Lung (tissue), 17 donors: ENCODE measurements at places on chromosomes 6 and 20. TPM values are rescaled to one million over a fixed set of nuclear protein-coding genes. Genes with fewer than 3 reads are reported as not detected.
A peak's percentile ranks its signal among the peaks of the same experiment; 100 is the strongest.

DNA sequence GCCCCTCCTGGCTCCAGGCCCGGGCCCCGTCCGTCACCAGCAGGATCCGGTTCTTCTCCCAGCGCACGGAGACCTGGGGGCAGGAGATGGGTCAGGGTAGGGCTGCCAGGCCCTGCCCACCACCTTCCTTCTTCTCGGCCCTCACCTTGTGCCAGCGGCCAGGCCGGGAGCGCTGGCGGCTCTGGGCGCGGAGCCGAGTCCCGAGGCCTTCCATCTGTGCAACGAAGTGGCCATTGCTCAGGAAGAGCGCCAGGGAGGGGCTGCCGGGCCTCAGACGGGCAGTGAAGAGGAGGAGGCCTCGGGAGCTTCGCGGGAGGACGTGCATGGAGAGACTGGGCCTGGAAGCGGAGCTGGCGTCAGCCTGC is 7.9 kb downstream of the ADRM1 start:
- no peaks in the 10 kb centered on the region for H3K4me1 ChIP-seq
- peak; percentile 45 for DNase-seq
- H3K36me3 ChIP-seq = peaks cover 24% of the 10 kb centered on the region
- H3K27me3 ChIP-seq = no peaks in the 10 kb centered on the region
- no peak overlapping the region for H3K4me3 ChIP-seq
- no peak overlapping the region for H3K27ac ChIP-seq

NKX2-4 gene
- not detected for total RNA-seq

SNX21 gene
- total RNA-seq = 30.9 TPM

GRCh38 chr6:144722925-144723324 is 437.8 kb downstream of the UTRN start:
- no peak overlapping the region for H3K4me3 ChIP-seq
- H3K36me3 ChIP-seq = peaks cover 4% of the 10 kb centered on the region
- no peak overlapping the region for H3K27ac ChIP-seq

GRCh38 chr6:63858691-63859090 is 223.1 kb downstream of the PHF3 start:
- H3K4me1 ChIP-seq = no peaks in the 10 kb centered on the region
- no peaks in the 10 kb centered on the region for H3K36me3 ChIP-seq
- H3K27ac ChIP-seq = no peak overlapping the region
- no peak for DNase-seq

DNA sequence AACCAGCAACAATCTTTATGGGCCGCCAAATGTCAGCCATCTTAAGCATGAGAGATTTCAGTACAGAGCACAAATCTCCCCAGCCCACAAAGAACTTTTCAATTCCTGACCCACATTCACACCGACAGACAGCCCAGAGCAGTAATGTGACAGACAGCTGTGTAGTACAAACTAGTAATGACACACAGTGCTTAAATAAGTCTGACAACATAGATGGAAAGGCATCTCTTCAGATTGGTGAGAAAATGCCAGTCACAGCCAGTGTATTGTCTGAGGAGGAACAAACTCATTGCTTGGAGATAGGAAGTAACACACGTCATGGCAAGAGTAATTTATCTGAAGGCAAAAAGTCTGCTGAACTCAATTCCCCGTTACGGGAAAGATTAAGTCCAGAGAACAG is 36.0 kb downstream of the KIZ start:
- no peak overlapping the region for H3K27ac ChIP-seq
- DNase-seq = no peak
- no peaks in the 10 kb centered on the region for H3K27me3 ChIP-seq
- no peak overlapping the region for H3K4me3 ChIP-seq
- peaks cover 12% of the 10 kb centered on the region for H3K36me3 ChIP-seq
- no peaks in the 10 kb centered on the region for H3K4me1 ChIP-seq

ZBTB22 gene
- 22.5 TPM for total RNA-seq

GABRR2 gene
- total RNA-seq = 1.3 TPM

DNA sequence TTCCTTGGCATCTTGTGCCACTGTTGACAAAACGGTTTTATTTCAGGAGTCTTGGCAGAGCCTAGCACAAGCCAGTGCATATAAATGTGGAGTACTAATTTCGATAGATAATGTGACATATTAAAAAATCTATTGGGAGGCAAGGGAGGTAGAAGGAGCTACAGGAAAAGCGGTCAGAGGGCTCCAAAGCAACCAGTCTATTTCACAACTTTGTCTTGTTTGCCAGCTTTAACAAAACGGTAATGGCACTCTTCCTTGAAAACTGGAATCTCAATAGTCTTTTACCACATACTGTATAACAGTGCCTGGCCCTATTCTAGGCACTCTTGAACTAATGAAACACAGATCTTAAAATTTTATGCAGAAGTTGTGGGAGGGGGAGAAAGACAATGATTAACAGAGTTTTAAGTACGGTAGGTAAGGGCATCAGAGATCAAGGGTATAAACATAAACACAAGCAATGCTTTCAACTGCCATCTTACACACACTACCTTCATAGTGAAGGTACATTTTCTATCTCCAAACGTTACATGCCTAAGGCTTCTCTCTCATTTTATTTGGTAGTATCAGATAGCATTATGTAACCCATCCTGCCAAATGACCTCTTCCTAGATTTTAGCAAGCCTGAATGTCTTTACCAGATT is 33.5 kb upstream of the SYNCRIP start:
- peak overlapping the region; percentile 30 for H3K4me3 ChIP-seq
- H3K27me3 ChIP-seq = no peaks in the 10 kb centered on the region
- H3K27ac ChIP-seq = no peak overlapping the region
- H3K36me3 ChIP-seq = peaks cover 11% of the 10 kb centered on the region
- no peak for DNase-seq

DNA sequence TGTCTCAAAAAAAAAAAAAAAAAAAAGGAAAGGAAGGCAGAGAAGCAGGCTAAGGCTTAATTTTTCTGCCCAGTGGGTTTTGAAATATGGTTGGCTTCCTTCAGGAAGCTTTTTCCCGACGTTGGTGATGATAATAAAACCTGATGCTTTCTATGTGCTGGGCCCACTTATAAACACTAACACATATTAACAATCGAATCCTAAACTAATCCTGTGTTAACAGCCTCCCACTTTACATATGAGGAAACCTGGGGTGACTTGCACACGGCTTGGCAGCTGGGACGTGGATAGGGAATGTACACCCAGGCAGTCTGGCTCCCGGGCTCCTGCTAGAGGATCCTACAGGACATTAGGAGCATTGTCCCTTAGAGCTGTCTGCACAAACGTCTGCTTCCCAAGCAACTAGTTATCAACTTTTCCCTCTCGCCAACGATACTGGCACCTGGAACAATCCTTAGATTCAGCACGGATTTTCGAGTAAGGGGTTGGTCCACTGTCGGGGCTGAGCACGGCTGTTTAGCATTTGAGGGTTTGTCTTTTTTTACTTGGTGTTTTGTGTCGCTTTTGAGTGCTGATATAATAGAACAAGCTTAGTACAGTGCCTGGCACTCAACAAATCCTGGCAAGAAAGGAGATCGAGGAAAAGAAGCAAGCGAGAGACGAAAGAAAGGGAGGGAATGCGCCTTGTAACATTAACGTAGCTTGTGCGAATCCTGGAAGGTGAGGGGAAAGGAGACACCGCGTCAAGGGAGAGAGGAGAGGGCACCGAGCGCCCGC is 622 bp upstream of the KIZ start:
- H3K4me1 ChIP-seq = no peaks in the 10 kb centered on the region
- H3K36me3 ChIP-seq = no peaks in the 10 kb centered on the region
- peak overlapping the region; percentile 50 for H3K4me3 ChIP-seq
- no peaks in the 10 kb centered on the region for H3K27me3 ChIP-seq
- peak overlapping the region; percentile 78 for H3K27ac ChIP-seq

CITED2 gene
- total RNA-seq = 154 TPM

DNA sequence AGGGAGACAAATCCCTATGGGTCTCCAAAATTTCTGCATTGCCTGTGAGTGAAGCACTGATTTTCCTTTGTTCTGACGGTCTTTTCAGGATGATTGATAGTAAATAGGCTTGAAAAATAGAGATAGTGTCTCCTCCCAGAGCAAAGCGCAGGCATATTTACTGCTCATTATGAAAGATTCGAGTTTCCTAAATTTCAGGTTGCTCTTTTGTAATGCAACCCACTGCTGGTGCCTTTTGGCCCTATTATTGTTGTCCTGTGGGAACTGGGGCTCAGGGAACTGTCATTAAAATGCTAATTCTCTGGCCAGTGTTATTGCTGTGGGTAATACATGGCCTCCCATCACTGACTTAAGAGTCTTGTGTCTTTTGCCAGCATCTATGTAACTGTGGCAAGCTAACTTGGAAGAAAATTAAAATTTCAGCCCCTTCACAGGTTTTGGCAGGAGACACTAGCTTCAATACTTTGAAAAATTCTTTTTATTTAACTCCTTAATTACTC is 754.1 kb upstream of the MAP3K7 start:
- no peaks in the 10 kb centered on the region for H3K36me3 ChIP-seq
- no peak overlapping the region for H3K27ac ChIP-seq
- H3K4me1 ChIP-seq = no peaks in the 10 kb centered on the region
- no peak overlapping the region for H3K4me3 ChIP-seq
- no peak for DNase-seq

- no peaks in the 10 kb centered on the region for H3K36me3 ChIP-seq
- peak; percentile 67 for DNase-seq
- H3K4me3 ChIP-seq = no peak overlapping the region
- peak overlapping the region; percentile 46 for H3K27ac ChIP-seq
- peaks cover 77% of the 10 kb centered on the region for H3K4me1 ChIP-seq
Observed at GRCh38 chr20:62360854-62361798, 6.0 kb downstream of the LAMA5 start.

DNA sequence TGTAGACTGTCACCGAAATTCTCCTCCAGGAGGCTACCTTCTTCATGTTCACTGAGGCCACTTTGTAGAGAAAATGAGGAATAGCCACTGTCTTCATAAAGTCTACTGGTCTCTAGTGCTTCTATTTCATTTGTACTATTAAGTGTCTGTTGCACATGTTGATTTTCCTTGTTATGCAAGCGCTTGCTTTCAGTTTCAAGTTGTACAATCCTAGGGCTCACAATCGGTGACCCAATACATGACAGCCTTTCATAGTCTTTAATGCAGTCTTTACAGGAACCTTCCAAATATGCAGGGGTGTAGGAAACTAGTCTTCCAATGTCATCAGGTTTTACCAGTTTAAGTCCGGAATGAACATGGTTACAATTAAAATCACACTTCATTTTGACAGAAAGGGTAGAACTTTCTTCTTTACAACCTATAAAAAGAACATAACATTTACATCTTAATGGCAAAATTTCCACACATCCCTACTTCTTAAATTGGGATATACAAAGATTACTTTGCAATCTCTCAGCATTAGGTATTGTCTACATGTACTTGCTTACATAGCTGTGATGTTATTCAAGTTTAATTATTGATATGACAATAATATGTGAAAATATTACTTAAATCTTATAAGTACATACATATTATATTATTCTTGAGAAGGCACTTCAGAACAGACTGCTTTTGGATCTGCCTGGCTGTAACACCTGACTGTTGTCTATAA is 7.5 kb downstream of the FBXO5 start:
- H3K27me3 ChIP-seq = no peaks in the 10 kb centered on the region
- H3K36me3 ChIP-seq = peaks cover 19% of the 10 kb centered on the region
